ENCODE measurements at places on chromosomes 3 and 15. TPM values are rescaled to one million over a fixed set of nuclear protein-coding genes. Genes with fewer than 3 reads are reported as not detected.

ZKSCAN7 gene
- 0.60 TPM for total RNA-seq

PLA2G4E gene
- not detected for total RNA-seq

SNRPA1 gene
- 113 TPM for total RNA-seq

GRCh38 chr15:92636908-92637481, 18.6 kb downstream of the FAM174B start:
- no peak for DNase-seq

DNA sequence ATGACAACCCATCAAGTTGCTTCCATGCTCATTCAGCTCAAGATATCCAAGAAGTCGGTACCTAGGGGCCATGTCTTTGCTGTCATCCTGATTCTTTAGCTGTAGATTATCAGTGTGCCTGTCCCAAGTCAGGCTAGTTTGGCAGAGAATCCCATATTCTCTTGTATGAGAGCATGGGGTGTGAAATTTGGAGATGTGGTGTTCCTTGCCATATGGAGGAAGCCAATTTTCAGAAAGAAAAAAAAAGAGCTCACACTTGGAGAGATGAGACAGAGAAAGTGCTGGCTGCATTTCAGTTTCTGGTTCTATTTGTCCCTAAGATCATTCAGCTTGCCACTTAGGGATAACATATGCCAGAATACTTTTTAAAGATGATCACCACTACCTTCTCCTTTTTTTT, 52.3 kb upstream of the SLC4A7 start:
- no peak for DNase-seq
